ENCODE measurements at places on chromosomes 1 and 21.

DNA sequence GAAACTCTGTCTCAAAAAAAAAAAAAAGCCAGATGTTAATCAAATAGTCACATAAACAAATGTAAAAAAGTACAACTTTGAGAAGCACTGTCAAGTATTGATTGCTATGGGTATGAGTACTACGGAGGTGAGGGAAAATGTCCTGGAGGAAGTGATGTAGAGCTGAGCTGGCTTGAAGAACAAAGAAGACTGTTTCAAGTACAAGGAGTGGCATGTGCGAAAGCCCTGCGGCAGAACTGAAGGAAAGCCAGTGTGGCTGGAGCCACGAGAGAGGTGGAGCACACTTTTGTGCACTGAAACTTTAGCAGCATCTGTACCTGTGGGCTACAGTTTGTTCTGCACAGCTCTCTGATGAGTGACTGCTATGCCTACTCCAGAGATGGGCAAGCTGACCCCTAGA, 5.4 kb upstream of the RPS6KA1 start:
- no peak for DNase-seq

- DNase-seq: no peak
These were observed 3.4 kb downstream of the TAGLN2 start for GRCh38 chr1:159921700-159922504.

DNA sequence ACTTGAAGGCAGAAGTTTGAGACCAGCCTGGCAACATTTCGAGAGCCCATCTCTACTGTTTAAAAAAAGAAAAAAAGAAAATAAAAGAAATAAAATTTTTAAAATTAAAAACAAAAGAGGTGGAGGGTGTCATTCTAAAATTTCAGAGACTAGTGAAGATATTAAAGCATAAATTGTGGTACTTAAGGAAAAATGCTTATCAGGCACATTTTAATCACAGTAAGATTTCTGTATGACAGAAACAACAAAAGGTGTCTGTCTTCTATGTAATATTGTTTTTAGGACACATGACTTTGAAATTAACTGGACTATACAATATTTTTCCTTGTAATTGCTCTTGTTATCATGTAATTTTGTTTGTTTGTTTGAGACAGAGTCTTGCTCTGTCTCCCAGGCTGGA, 4.6 kb downstream of the WASF2 start:
- DNase-seq: no peak

DNA sequence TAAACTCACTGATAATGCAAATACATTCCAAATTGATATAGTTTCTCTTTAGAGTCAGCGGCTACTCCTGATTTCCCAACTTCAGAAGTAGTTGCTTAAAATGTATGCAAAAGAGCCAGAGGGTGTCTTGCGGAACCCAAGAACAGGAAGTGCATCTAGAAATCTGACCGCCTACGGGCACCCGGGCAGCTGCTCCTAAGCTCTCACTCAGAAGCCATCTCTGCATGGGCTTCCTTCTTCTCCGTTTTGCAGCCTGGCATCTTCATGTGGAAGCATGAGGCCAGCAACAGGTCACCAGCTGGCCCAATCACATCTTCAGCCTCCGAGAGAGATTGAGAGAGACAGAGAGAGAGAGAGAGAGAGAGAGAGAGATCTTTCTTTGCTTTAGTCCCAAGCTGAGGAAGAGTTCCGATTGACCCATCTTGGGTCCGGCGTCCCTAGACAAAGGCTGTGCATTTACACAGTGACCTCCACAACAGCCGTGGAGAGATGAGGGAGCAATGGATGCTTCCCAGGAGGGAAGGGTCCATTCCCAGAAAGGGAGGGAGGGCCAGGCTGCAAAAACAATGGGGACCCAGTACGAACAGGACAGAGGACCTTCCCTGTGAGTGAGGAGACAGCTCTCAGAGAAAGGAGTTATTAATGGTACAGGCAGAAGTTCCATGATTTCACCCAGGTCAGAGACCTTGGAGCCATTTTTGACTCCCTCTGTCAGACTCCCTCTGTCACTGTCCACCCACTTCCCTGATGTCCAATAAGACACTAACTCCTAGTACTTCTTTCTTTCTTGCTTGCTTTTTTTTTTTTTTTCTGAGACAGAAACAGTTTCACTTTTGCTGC, 28.2 kb upstream of the SLC30A1 start:
- no peak for DNase-seq
